ENCODE measurements at places on chromosomes 2 and 18.

GRCh38 chr2:12720278-12720620, 3.5 kb downstream of the TRIB2 start:
- DNase-seq = no peak

- DNase-seq = no peak
Observed at GRCh38 chr18:63992751-63993150, 22.9 kb downstream of the SERPINB8 start.

DNA sequence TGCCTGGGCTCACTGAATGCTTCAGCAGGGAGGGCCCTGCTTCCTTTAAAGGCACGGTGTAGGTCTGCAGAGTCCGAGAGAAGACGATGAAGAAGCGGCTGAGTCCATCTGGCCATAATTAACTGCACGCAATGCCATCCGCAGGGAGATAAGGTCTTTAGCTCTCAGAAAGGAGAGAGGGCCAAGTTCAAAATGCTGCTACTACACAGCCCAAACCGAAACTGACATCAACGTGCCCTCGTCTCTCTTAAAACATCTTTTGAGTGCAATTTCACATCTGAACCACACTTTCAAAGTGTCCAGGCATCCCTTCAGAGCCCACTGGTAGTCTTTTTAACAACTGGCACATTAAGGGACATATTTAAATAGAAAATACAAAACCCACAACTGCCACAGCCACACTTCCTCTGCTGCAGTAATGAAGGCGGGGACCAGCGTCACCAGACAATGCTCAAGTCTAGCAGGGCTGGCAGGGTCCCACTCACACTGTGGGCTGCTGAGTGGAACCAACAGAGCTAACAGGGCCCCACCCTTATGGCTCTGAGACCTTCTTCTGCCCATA, 35.8 kb downstream of the ST3GAL5 start:
- DNase-seq = no peak

DNA sequence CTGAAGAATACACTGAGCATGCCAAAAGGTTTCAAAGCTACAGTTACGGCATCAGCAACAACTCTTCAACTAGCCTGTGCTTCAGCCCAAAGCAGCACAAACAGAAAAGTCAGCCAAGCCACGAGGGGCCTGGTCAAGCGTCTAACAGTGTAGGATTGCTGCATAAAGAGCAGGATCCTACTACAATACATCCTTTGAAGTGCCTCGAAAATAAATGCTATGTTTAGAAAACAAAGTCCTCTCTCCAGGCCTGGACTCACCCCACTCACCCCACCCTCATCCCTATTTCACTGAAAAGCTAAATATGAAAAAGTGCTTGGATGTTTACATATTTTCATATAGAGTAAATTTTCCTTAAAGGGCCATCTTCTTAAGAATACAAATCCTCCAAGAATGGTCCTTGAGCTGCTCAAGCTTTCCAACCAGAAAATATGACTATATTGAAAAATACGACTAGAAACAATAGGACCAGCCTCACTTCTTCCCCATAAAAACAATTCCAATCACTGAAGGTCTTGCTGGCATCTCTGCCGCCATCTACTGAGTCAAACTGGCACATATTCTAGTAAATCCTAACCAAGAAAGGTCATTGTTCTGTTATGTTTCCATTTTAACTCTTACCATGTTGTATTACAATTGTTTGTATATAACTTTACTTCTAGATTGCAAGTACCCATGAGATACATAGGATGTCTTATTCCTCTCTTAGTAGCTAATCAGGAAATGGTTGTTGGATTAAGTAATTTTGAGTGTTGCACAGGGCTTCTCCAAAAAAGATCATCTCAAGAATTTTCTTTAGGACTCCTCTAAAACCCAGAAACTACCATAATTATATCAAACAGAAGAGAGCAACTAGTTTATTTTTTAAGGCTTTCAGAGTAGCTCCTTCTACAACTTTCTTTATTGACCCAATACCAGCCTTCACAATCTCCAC, 63.6 kb downstream of the CLHC1 start:
- peak; percentile 40 for DNase-seq

DNA sequence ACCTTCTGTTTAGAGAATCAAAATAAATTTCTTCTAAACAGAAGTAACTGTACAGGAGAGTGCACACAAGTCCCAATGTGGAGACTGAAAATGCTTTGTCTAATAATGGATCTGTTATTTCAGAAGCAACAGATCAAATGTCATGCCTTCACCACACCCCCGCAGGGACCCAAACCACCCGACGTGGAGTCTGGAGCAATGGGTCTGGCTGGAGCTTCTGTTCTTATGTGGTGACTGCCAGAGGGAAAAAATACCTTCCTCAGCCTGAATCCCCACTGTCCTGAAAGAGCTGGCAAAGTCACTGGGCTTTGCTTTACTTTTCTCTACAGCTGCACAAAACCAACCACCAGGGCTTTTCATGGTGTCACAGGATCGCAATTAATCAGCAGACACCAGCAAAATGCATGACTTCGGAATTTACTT, 119.0 kb upstream of the ZFP36L2 start:
- peak; percentile 31 for DNase-seq

GRCh38 chr2:163207693-163208370, 369.3 kb upstream of the KCNH7 start:
- no peak for DNase-seq

GRCh38 chr18:48194591-48195181, 214.5 kb downstream of the ZBTB7C start:
- DNase-seq = no peak

GRCh38 chr18:814300-815084, 2.5 kb upstream of the YES1 start:
- DNase-seq = peak; percentile 14

DNA sequence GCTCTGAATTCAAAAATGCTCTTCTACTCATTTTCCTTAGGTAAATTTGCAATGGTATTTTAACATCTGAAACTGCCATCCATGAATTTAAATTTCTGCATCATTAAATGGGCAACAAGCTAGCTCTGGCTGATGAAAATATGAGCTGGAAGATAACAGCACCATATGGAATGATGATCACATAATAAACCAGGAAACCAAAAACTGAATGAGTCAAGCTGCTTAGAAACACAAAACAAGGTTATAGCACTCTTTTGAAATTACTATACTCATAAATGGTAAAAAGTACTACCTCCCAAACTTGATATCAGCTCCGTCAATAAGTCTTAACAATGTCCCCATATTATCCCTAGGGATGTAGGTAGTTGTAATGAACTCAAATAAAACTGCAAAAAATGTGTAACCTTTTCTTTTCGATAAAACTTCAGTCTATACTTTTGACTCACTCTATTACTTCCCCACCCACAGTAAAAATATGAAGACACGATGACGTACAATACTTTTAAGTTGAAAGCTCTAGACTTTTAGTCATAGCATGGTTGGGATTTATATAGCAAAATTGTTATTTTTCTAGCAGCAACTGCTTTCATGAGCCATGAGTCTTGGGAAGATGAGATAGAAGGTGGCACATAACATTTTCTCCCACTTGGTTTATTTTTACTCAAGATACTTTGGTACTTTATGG, 396.7 kb downstream of the CDH2 start:
- DNase-seq = no peak

DNA sequence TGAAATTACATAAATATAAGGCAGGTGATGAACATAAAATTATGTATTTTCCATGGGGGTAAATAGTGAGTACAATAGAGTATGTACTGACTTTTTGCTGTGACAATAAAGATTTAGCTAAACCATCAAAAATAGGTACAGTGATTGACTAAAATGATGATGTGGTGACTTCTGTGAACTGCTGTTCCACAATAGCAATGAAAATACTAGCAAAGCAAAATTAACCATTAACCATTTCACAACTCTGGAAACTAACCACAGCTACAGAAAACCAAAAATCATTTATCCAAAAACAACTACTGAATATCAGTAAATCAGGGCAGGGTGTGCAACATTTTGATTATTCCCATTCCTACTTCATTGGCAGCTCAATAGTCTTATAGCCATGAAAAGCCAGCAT, 161.4 kb upstream of the GYPC start:
- DNase-seq = no peak

GRCh38 chr2:234254783-234255521, 204.4 kb downstream of the SPP2 start:
- no peak for DNase-seq

- no peak for DNase-seq
Observed at GRCh38 chr2:118986738-118987137, 44.7 kb downstream of the MARCO start.

DNA sequence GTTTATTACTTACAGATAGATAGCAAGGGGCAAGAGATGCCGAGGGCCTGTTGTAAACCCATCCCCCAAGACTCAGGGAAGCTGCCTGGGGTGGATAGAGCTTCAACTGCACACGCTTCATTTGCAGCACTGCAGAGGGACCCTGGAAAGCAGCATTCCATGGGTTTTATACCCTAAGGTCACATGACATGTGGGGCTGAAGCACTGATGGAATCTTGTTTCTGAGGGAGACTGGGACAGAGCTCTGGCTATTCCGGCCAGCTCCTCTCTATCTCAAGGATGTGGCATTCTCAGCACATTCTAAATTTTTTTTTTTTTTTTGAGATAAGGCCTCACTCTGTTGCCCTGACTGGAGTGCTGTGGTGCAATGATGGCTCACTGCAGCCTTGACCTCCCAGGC, 300.1 kb downstream of the MYCN start:
- DNase-seq = no peak

- DNase-seq = peak; percentile 63
Observed at GRCh38 chr2:45009928-45010701, 863 bp upstream of the SIX2 start.

DNA sequence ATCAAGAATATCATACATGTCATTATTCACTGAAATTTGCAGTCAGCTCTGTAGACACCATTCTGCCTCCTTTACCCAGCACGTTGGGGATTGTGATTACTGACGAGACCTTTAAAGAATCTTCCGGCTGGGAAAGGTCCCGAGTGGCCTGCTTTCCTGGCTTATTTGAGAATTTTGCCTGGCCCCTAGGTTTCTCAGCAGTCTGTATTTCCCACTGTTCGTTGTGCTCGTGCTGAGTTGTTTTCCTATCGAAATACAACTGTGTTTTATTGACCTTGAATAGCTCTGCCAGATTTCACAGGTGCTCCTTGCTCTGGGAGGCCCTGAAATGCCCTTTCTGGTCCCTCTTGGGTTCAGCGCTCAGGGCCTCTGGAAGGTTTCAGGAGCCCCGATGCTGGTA, 94.9 kb downstream of the AGAP1 start:
- DNase-seq = no peak

DNA sequence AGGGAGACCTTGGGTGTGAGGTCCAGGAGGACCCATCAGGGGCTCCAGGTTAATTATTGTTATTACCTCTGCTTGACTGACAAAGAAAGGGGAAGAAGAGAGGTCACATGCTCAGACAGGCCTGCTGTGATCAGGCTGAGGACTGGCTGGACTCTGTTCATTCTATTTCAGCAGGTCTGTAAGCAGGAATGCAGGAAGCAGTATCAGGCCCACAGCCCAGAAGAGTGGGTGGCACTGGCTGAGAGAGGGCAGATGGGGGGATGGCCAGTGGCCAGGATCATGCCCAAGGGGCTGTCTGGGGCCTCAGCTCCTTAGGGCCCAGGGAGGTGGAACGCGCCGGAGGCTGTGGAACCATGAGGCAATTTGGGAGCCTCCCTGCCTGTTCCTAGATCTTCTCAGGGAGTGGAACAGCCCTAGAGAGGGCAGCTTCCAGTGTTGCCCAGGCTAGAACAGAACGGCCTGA, 43.7 kb upstream of the ZBTB7C start:
- no peak for DNase-seq

DNA sequence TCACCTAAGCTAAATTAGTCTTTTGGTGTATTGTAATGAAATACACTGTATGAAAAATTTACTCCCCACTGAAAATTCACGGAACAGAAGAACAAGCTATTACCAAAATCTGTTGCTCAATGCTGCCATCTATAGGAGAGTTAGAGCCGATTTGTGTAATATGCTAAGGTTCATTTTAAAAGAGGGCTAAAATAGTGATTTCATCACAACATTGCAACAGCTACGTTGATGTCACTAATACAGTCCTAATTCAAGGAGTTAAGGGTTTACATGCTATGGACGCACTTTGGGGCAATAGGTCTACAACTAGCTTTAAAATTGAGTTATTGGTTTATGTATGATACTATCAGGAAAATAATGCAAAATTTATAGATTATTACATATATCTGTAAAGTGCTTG, 3.0 kb upstream of the IRS1 start:
- DNase-seq = peak; percentile 39

GRCh38 chr18:50113726-50114125, 81.2 kb downstream of the MYO5B start:
- DNase-seq = no peak

GRCh38 chr2:152406119-152406835, 71.3 kb downstream of the FMNL2 start:
- no peak for DNase-seq

DNA sequence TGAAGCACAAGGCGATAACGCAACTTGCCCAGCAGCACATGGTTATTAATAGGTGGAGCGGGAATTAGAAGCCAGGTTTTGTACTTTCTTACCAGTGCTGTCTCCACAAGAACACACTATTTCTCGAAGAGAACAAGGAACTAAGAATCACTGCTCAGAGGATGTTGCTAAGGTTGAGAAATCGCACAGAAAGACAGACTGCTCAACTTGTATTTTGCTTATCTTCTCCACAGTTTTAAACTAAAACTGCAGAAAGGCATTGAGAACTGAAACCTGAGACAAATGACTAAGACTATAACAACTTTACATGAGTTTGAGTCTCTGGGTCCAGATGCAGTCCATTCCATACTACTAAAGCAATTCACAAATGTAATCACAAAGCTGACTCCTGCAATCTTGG, 6.2 kb downstream of the PRKD3 start:
- DNase-seq = no peak

- DNase-seq = no peak
Observed at GRCh38 chr2:64787019-64787365, 133.3 kb upstream of the SERTAD2 start.

GRCh38 chr2:219907011-219907365, 279.6 kb downstream of the SLC4A3 start:
- no peak for DNase-seq

DNA sequence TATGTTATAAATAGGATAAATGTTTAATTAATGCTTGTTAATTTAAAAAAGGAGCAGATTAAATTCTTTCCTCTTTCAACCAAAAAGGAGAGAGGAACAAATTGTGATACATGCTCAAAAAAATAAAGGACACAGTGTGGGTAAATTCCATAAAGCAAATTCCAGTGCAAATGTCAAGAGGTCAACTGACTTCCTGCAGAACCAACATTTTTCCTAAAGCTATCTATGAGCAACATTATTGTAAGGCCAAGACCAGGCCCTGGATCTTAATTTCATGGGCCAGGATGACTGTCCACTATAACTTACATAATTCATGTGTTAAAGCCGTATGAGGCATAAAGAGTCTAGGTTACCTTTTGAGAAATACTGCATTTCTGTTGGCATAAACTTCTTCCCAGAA, 93.9 kb upstream of the RPE start:
- DNase-seq = no peak

DNA sequence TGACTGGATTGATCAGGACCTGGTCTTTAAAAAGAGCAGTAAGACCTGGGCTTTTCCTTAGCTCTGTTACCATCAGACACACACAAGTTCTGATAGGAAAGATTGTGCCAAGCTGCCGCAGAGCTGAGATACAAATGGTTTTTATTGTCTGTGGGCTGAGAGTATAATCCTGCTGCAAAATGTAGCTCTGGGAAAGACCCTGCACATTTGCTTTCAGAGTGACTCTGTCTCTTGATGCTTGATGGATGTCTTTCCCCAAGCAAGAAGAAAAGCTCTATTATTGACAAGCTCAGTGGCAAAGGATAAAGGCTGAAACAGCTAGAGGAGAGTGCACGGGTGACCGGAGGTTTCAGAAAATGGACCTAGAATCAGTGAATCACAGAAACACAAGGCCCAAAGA, 95.3 kb upstream of the PARD3B start:
- no peak for DNase-seq

- no peak for DNase-seq
Observed at GRCh38 chr18:59549503-59550173, 147.6 kb downstream of the CCBE1 start.

All from iPS-NIHi11 (cell line).